ENCODE measurements at places on chromosomes 3 and 15.

- no peak for DNase-seq
Measured at GRCh38 chr3:16916840-16917239, 32.1 kb downstream of the PLCL2 start.

GRCh38 chr15:42154212-42154941, 2.1 kb downstream of the PLA2G4F start:
- no peak for DNase-seq

GRCh38 chr15:97961067-97961954, 808 bp downstream of the ARRDC4 start:
- DNase-seq, result peak; percentile 11

DNA sequence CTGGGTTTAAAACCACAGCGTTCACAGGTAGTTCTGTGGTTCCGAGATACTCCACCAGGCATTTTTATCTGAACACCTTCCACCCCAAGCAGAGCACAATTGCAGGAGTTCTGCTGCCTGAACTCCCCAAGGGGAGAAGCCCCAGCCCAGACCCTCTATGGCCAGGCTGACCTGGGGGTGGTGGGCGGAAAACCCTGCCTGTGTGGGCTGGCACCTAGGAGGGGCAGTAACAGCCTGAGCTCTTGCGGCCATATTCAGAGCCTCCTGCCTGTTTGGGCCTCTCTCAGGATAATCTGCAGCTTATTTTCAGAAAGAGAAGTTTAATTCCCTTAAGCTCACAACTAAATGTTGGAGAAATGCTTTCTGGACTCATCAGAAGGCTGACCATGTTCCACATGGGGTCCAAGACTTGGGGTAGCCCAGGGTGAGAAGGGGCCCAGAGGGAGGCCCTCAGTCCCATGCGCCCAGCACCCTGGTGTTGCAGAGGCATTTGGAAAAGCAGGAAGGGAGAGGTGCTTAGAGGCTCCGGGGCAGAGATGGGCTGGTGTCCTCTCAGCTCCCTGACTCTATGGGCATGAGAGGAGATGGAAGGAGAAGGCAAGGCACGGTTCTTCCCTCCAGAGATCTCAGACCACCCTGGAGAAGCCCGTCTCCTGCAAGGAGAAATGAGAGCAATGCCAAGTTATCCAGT, 195.6 kb upstream of the TPM1 start:
- no peak for DNase-seq

- no peak for DNase-seq
Measured at GRCh38 chr3:66239513-66240123, 18.8 kb downstream of the SLC25A26 start.

DNA sequence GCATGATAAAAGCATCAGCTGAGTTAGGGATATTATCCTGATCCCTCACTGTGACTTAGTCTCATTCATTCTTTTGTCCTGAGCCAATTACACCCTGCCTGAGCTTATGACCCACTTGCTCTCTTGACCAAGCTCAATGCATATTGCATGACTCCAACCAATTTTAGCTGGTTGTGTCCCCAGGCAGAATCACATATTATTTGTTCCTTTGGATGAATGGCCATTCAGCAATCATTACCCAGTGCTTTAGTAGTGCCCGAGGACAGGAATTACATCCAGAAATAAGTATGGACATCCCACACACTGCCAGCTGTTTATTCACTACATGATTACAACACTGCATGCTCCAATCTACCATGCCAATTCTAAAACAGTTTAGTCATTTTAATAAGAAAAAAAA, 322.5 kb downstream of the ZBBX start:
- no peak for DNase-seq

GRCh38 chr3:153289334-153289808, 127.3 kb downstream of the RAP2B start:
- DNase-seq, result no peak

GRCh38 chr3:75906555-75907112, 121.3 kb upstream of the ZNF717 start:
- DNase-seq, result no peak

- DNase-seq, result no peak
Measured at GRCh38 chr15:98764291-98764690, 116.0 kb downstream of the IGF1R start.

GRCh38 chr3:7285505-7285904, 424.6 kb downstream of the GRM7 start:
- DNase-seq, result no peak

DNA sequence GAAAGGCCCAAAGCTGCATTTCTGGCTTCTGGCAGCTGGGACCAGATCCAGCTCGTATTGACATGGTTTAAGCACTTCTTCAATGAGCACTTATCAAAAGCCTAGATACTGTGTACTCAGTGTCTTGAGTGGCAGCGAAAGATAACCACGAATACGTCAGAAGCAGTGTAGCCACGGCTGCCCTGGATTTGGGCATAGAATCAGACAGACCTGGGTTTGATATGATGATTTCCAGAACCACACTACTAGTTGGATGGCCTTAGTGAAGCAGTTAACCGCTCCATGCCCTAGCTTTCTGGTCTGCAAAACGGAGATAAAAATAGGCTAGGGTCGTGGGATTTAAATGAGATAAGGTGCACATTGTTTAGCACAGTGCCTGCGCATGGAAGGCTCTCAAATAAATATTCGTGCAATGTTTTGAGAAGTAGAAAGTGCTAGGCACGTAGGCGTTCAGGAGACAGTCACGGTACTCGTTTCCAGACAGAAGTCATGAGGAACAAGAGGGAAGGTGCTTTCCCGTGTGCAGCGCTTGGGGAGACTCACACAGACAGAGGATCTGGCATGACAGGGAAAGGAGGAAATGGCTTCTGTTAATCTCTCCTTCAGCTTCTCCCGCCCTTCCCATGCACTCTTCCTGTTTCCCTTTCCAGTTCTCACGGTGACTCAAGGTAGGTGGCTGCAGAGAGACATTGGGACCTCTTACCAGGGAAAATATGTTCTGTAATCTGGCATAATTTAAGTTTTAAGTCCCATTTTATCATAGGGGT, 70.3 kb downstream of the CCNL1 start:
- DNase-seq, result peak; percentile 40

DNA sequence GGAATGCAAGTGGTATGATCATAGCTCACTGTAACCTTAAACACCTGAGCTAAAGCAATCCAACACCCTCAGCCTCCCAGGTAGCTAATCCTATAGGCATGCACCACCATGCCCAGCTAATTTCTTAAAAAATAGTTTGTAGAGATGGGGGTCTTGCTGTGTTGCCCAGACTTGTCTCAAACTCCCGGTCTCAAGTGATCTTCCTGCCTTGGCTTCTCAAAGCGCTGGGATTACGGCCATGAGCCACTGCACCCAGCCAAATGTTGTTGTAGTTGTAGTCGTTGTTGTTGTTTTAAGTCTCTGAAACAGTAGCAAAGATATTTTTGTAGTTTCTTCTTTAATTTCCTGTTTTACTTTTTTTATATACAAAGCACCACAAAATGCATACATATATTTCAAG, 616.6 kb downstream of the NAALADL2 start:
- DNase-seq, result no peak

GRCh38 chr3:168405288-168405687, 309.6 kb upstream of the GOLIM4 start:
- no peak for DNase-seq

DNA sequence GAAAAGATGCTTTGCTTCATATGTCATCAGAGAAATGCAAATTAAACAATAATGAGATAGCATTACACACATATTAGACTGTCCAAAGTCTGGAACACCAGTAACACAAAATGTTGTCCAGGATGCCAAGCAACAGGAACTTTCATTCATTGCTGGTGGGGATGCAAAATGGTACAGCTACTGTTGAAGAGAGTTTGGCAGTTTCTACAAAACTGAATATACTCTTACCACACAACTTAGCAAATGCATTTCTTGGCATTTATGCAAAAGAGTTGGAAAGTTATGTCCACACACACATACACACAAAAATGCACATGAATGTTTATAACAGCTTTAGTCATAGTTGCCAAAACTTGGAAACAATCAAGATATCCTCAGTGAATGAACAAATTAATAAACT, 195.2 kb upstream of the MME start:
- DNase-seq, result no peak

GRCh38 chr3:38039899-38040261, 872 bp downstream of the DLEC1 start:
- peak; percentile 72 for DNase-seq

DNA sequence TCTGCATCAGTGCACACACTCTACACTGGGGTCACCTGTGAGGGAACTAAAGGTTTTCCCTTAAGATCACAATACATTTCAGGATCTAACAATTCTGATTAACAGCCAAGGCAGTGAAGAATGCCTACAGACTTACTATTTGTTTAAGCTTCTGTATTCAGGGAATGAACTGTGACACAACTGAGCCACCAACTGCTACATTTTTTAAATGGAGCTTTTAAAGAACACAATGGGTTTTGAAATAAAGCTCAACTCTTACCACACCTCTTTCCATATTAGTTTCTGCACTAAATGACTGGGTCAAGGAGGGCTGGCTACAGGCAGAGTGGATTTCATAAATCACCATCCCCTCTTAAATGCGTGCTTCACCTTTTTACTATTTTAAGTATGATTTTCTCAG, 100.2 kb downstream of the TMCC1 start:
- no peak for DNase-seq

GRCh38 chr3:58052373-58053273, 44.4 kb downstream of the FLNB start:
- DNase-seq, result no peak

GRCh38 chr3:120824613-120825012, 82.1 kb downstream of the GTF2E1 start:
- no peak for DNase-seq

DNA sequence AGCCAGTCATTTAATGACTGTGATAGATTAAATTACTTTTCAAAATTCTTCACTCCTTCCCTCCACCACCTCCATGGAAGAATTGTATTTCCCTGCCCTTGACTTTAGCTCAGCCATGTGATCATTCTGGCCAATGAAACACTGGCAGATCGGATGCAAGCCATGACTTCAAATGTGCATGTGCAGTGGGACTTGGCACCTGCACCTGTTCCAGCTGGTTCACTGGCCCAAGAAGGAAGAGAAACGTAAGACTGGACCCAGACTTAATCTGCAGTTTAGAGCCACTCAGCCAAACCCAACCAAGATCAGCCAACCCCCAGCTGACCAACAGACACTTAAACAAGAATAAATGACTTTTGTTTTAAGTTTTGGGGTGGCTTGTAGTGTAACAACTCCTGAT, 11.8 kb downstream of the DPH3 start:
- DNase-seq, result no peak

- no peak for DNase-seq
Measured at GRCh38 chr3:82100378-82100777, 338.9 kb upstream of the GBE1 start.

DNA sequence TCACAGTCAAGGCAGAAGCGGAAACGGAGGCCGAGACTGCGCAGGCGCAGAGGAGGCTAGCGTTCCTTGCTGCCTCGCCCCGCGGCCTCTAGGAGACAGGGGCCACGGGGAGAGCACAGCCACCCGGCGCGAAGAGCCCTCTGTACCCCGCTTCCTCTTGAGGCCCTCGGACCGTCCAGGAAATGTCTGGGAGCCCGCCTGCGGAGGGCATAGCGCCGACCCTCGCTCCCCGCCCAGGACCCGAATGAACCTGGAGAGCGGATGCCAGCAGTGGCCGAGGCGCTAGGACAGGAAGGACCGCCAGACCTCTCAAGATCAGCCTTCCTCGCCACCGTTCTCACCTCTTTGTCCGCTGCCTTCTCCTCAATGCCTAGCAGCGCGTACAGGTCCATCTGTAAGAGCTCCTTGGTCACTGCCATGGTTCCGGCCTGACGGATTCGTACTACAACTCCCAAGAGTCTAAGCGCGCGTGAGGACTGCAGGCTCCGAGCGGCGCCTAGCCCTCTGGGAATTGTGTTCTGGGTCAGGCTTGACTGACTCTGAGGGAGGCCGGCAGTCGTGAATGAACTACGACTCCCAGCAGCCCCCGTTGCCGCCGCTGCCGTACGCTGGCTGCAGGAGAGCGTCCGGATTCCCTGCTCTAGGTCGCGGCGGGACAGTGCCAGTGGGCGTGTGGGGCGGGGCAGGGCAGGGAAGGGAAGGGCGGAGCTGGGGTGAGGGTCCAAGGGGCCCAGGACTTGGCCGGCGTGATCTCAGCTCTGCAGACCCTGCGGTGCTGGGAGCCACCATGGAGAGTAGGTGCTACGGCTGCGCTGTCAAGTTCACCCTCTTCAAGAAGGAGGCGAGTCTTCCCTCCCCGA, at the start of the genes DNAJC17 and ZFYVE19:
Gene DNAJC17, minus strand, starts transcription at position 446 of the 860 bp plus-strand sequence. Its CDS starts 27 bp downstream, at position 419.
Gene ZFYVE19, plus strand, starts transcription at position 62 of the 860 bp plus-strand sequence. Its CDS starts 501 bp downstream, at position 563.
- peak; percentile 95 for DNase-seq

DNA sequence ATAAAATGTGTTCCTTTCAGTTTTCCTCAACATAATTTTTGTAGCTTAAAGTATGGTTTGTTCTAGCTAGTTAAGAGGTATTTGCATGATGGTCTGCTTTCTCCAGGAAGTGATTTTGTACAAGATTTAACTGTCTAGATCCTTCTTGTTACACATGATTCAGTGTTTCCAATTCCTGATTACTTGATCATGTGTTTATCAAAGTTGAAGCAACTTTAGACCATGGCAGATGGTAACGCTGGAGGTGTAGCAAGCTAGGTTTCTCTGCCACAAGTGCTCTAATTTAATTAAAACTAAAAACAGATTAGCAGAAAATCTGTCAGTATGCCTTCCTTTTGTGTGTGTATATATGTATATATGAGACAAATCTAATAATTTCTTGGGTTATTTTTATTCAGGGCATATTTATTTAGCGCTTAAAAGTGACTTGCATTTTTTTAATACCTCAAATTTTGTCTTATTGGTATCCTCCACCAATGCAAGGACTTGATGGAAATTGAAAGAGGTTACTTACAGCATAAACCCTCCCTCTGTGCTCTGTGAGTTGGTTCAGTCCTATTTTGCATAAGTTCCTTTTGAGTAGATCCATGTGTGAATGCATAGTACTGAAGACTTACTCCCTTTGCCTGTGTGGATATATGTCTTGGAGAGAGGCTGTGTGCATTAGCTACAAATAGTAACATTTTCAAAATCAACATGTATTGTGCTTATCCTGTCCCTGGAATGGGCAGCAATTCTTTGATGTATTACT, 157.3 kb upstream of the CGNL1 start:
- DNase-seq, result no peak

- DNase-seq, result no peak
Measured at GRCh38 chr3:63126530-63126929, 151.6 kb upstream of the SYNPR start.

- peak; percentile 1 for DNase-seq
Measured at GRCh38 chr3:181326637-181327223, 337.2 kb upstream of the DNAJC19 start.

- DNase-seq, result no peak
Measured at GRCh38 chr3:87121856-87122255, 105.3 kb upstream of the CHMP2B start.

GRCh38 chr15:39736412-39737195, 46.0 kb downstream of the FSIP1 start:
- no peak for DNase-seq

DNA sequence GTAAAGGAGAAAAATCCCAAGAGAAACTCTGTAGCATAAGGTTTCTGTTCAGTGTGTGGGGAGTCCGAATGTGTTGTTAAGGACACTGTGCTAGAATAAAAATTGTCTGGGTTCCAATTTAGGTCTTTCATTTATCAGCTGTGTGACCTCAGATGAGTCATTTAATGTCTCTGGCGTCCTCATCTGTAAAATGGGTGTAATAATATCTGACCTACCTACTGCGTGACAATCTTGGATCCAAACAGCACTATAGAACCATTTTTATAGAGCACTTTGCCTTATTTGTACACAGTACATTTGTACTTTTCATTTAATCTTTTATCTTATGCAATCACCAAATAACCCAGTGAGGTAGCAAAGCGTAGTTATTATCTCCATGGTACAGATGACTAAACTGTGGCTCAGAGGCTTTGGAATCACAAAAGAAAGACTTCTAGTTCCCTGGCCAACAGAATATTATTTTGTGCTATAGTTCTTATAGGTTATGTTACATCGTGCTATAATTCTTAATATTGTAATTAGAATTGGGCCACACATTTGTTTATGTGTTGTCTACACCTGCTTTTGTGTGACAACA, 46.6 kb upstream of the TNIK start:
- DNase-seq, result no peak

All from CD4-positive, alpha-beta T cell treated with Interleukin-10 for 1 hour (primary cell).